SJSA1 (cell line): ENCODE measurements at places on chromosomes 6 and 20. TPM values are rescaled to one million over a fixed set of nuclear protein-coding genes. Genes with fewer than 3 reads are reported as not detected.
A peak's percentile ranks its signal among the peaks of the same experiment; 100 is the strongest.

FKBP5 gene
- 0.29 and 0.50 TPM in 2 replicates for total RNA-seq

DNA sequence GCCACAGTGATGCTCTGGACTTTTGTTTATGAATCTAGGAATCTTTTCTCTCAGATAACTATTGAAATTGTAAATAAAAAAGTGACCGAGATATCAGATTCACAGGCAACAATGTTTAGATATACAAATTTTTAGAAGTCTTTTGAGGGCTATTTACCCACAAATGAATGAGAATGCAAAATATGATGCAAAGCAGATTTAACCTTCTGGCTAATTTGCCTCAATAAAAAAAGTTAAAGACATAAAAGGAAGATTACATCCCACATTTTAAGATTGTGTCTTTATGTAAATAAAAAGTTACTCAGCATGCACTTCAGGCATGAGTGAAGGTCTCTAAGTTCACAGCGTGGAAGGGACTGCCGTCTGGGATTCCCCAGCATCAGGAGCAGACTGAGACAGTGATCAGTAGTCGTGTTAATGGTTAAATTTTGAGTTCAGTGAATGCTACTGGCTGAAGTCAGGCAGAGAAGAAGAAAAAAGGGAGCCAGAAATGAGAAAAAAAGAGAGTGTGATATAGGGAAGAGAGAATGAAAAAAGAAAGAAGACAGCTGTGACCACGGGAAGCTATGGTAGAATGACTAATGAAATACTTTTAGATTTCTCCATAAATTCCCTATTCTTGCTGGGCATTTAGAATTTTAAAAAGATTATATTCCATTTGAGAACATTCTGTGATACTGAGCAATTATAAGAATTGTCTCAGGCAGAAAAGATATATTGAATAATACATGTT lies 93.6 kb downstream of the MYB start:
- DNase-seq, result no peak

BACH2 gene
- 1.3 and 1.4 TPM in 2 replicates for total RNA-seq

DNA sequence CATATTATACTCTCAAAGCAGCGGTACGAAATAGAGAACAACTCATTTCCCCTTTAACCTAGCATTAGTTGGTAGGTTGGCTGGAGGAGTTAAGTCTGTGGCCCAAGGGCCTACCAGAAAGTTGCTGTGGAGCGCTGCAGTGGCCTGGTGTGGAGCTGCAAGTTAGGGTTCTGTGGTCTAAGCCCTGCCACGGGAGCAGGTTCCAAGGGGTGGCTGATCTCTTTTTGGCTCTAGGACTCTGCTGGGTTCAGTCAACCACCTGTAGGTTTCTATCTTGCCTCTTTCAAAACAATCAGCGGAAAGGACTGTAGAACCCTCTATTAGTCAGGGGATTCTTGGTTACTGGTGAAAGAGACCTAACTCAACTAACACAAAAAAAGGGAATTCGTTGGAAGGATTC lies 54.5 kb upstream of the TULP4 start:
- no peak for DNase-seq

GRCh38 chr20:18524646-18525045 lies 16.9 kb downstream of the SEC23B start:
- DNase-seq, result no peak

GSTA1 gene
- 8.5 and 8.7 TPM in 2 replicates for total RNA-seq

SPDEF gene
- not detected in 2 replicates for total RNA-seq

CPXM1 gene
- total RNA-seq, result 1.2 TPM in 1 of 2 replicates, not detected in the other

GRCh38 chr6:51199733-51200260 lies 381.1 kb downstream of the TFAP2B start:
- no peak for DNase-seq

DNA sequence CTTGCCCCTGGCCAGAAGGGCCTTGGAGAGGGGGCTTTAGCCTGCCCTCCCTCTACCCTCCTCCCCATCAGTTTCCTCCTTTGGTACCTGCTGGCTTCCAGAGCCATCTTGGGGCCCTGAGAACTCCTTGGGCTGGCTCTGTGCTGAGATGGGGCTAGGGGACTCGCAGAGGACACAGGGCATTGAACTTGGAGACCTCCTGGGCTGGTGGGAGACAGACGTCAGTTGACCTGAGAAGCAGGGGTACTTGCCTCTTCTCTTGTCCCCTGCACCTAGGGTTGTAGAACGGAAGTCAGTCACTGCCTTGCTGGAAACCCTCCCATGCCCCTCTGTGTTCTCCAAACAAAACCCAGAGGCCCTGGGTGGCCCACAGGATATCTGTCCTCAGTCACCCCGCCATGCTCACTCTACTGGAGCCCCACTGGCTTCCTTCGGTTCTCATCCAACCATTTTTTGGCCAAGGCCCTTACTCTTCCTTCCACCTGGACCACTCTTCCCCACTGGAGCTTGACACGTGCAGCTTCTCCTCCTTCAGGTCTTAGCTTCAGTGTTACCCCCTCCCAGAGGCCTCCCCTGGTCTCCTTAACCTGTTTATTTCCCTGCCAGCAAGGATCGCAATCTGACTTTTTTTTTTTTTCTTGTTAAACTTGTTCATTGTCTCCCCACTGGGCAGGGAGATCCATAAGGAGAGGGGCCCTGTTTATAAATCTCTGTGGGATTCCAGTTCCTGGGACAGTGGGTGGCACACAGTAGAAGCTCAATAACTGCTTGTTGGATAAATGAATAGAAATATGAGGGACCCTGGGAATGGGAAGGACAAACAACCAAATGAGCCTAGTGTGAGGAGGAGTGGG lies 971 bp downstream of the RBCK1 start:
- DNase-seq, result peak; percentile 46

CCN5 gene
- total RNA-seq, result not detected in 2 replicates

DNA sequence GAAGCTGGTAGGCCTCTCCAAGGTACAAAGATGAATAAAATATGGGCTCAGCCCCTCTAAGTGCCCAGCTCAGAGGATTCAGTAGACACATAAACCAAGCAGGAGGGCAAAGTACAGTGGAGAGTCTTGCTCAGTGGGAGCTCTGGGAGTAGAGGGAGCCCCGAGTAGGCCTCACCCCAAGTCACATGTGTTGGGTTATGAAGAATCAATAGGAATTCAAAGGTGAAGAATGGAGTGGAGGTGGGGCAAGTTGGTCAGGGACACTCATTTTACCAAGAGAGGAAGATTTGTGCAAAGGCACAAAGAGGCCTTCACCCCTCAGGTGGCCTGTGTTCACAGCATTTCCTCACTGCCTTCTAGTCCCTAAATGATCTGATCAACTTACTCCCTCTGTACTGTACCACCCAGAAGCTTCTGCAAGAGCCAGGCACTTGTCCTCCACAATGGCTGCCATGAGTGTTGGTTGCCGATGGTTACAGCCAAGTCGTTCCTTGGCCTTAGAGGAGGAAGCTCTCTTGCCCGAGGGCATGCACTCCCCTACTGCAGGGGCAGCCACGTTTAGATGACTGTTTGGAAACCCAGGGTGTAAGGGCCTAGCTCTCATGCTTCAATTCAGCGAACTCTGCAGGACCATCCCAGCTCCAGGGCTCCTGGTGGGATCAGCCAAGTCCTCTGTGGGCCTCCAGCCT lies 6.7 kb upstream of the CDKN1A start:
- DNase-seq, result no peak

- DNase-seq, result no peak
Observed at GRCh38 chr20:25289886-25290597, 42.2 kb downstream of the PYGB start.

CCDC28A gene
- total RNA-seq, result 8.4 and 8.5 TPM in 2 replicates

DNA sequence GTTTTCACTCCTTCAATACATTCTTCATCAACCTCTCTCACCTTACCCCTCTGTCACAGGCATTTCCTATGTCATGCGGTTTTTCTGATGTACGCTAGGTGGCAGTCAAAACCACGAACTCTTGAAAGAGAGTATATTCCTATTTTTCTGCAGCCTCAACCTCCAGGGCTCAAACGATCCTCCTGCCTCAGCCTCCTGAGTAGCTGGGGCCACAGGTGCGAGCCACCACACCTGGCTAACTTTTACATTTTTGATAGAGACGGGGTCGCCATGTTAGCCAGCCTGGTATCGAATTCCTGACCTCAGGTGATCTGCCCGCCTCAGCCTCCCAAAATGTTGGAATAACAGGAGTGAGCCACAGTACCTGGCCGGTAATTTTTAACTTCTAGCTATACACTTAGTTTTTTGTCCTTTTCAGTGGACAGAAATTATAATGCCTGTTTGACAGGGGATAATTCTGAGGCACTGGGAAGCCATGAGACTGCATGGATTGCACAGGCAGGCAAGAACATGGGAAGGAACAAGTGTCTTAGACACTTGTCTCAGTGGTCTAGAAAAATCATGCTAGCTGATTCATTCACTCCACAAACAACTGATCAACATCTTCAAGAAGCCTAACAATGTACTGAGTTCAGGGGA lies 22.5 kb upstream of the HFE start:
- DNase-seq, result no peak

LKAAEAR1 gene
- total RNA-seq, result 0.24 and 6.6 TPM in 2 replicates

RIPPLY2 gene
- not detected in 2 replicates for total RNA-seq

DNA sequence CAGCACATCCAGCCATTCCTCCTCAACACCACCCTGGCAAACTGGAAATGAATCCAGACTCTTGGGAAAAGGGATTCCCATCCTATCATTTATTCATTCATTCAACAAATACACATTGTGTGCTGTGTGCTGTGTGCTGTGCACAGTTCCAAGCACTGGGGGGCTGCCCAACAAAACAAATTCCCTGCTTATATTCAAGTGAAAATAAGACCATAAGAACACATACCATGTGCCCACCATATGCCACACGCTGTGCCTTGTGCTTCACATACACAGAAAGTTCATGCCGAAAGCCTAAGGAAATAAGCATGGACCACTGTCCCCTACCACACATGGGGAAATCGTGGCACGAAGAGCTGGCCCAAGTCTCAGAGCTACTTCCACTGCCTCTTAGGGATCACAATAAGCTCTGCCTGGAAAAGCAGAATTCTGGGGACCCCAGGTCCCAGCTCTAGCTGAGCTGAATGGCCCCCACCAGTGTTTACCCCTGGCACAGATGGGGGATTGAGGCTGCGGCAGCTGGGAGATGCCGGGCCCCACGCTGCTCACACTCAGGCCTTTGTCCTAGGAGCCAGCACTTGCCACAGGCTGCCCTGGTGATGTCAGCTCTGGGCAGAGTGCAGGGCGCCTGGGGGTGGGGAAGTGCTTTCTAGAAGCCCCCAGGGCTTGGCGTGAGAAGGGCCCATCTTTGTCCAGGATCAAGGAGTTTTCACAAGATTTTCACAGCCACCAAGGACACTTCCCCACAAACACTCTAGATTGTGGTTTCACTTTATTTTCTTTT lies 99.6 kb downstream of the PREX1 start:
- no peak for DNase-seq

ZNF391 gene
- total RNA-seq, result 0.63 TPM in 1 of 2 replicates, not detected in the other

- no peak for DNase-seq
Observed at GRCh38 chr20:6341491-6341890, 218.7 kb upstream of the FERMT1 start.

GRCh38 chr20:49270177-49270576 lies 7.7 kb downstream of the ZNFX1 start:
- no peak for DNase-seq
